Thoracic aorta endothelial cell (primary cell): ENCODE measurements at places on chromosomes 7 and 10. TPM values are rescaled to one million over a fixed set of nuclear protein-coding genes. Genes with fewer than 3 reads are reported as not detected.

PIK3CG gene
- total RNA-seq: 17.2 and 22.9 TPM in 2 replicates

HMX2 gene
- total RNA-seq: not detected in 2 replicates

ACSM6 gene
- total RNA-seq: not detected in 2 replicates

VAX1 gene
- not detected in 2 replicates for total RNA-seq

HOXA11 gene
- total RNA-seq: 0.93 TPM in 1 of 2 replicates, not detected in the other

ANKRD30A gene
- total RNA-seq: not detected in 2 replicates

ACTR3C gene
- total RNA-seq: 0.07 and 0.13 TPM in 2 replicates

PNPLA8 gene
- total RNA-seq: 41.8 and 46.3 TPM in 2 replicates
